Islet precursor cell (in vitro differentiated cells): ENCODE measurements at places on chromosomes 4 and X.

DNA sequence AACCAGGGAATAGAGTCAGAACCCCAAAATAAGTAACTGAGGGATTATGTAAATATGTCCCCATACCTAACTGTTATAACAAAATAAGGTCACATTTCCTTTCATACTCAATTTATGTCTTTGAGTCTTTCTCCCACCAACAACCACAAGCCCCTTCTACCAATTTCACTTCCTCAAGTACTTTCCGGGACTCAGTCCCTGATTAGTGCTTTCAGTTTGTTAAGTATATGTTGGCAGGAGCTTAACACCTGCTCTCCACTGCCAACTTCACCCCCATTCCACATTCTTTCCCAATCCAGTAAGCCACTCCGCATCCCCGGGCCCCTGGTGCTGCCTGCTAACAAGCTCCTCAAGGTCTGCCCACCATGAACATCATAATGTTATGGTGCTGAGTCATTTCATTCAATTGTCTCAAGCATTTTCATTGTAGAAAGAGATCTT, 71.3 kb upstream of the SPRY1 start:
- DNase-seq = no peak

DNA sequence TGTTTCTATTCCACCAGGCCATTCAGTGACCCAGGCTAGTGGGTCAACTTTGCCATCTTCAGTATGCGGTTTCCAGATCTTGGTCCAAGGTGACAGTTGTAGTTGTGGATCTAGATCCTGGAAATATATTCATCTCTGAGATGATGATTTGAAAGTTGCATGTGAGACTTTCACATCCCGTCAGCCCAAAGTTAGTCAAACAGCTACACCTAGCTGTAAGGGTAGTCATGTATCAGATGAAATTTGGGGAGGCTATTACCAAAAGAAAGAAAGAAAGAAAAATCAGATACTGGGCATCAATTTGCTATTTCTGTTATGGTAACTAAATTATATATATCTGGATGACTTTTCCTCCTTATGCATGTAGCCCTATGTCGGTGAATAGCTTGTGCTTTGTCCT, 259.4 kb upstream of the ARX start:
- DNase-seq = no peak

- no peak for DNase-seq
These were observed 115.3 kb downstream of the AASDH start for GRCh38 chr4:56272003-56272402.

- no peak for DNase-seq
These were observed 84.2 kb upstream of the NRK start for GRCh38 chrX:105738162-105738561.

- DNase-seq = no peak
These were observed 53.3 kb downstream of the TEX13A start for GRCh38 chrX:105167233-105167632.

DNA sequence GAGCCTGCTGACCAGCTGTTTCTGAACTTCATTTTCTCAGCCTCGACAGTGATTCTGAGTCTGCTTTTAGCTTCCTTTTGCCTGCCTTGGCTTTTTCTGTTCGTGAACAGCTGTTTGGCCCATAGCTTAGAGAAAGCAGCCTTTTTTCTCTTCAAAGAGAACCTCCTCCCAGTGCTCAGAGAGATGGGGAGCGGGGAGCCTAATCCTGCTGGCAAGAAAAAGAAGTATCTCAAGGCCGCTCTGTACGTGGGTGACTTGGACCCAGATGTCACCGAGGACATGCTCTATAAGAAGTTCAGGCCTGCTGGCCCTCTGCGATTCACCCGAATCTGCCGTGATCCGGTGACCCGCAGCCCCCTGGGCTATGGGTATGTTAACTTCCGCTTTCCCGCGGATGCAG, 756 bp downstream of the PABPC5 start:
- no peak for DNase-seq
